ENCODE measurements at places on chromosomes 5 and 9.

GRCh38 chr9:113409883-113410206 is 630 bp downstream of the POLE3 start:
- no peak for DNase-seq

DNA sequence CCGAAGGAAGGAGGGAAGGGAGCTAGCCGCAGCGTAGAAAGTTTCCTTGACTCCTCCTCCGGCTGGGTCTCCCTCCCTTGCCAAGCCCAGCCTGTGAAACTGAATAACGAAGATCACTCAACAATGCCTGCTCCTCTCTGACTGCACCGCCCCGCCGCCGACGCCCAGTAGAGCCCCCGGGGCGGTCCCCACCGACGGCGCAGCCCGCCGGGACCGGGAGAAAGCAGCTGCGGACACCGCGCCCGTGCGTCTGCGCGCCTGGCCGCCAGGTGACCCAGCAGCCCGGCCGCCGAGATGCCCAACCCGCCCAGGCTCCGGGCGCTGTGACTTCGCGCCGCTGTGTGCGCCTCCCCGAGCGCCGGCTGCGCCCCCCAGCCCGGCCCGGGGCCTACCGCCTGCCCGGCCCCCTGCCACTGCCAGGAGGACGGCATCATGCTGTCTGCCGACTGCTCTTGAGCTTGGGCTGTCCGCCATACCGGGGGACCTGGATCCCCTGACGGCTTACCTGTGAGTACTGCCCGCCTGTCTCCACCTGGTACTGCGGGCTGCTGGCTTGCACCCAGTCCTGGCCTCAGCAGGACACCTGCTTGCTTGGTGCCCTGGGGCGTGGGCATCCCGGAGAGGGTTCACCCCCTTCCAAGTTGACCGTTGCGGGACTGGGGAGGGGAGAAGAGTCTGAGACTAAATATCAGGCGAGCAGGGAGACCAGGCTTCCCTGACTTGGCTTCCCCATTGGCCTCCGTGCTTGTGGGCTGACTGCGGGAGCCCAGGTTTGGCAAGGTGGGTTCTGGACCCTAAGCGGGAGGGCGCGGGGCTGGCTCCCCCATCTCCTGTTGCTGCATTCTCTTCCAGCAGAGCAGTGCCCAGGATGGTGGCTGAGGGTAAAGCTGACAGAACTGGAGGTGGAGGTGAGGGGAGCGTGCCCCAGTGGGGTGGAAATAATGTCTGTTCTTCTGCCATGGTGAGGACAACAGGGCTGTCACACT is 26.2 kb upstream of the SPTLC1 start:
- DNase-seq = no peak

DNA sequence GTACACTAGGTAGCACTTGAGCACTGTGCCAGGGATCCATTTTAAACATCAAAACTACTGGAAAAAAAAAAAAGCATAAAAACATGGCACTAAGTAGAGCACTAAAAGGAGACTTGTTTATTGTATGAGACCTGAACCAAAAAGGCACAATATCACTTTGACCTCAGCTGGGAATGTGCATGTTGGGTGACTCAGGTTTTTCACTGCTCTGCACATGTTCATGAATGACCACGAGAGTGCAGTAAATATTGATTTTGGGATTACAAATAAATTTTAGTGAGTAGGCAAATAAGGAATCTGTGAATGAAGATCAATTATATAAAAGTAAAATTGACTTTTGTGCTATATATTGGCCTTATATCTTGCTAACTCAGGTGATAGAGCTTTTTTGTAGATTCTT is 11.8 kb downstream of the RMI1 start:
- no peak for DNase-seq

DNA sequence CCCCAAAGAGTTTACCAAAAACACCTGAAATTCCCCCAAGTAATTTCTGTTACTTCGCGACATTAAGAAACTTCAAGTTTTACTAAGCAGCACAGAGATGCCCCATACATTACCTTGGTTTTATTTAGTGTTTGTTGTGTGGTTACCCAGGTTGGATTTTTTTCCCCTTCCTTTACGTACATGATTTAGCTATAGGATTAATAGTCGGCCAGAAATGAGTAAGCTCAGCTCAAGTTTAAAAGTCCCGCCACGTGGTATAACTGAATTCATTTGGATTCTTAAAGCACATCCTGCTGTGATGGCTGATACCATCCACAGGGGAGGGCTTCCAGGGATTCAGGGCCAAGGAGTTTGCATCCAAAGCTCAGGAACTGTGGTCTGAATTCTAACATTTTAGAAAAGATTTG is 75.9 kb downstream of the DAP start:
- DNase-seq = no peak

- DNase-seq = no peak
Measured at GRCh38 chr5:144298658-144299057, 128.0 kb downstream of the KCTD16 start.

- no peak for DNase-seq
Measured at GRCh38 chr5:148336704-148337435, 1.5 kb downstream of the SPINK9 start.

GRCh38 chr5:118554241-118554640 is 434.1 kb downstream of the DTWD2 start:
- no peak for DNase-seq

All from hippocampal formation (tissue), 2 donors.